ENCODE measurements at places on chromosomes 13 and 19.

- DNase-seq, result no peak
Measured at GRCh38 chr13:73738626-73739025, 395.6 kb downstream of the KLF12 start.

GRCh38 chr13:113976711-113977684, 3.1 kb upstream of the C13orf46 start:
- DNase-seq, result no peak

- no peak for DNase-seq
Measured at GRCh38 chr13:43389573-43389972, 366.2 kb downstream of the DNAJC15 start.

- no peak for DNase-seq
Measured at GRCh38 chr19:58009301-58009665, 6.7 kb upstream of the ZNF606 start.

DNA sequence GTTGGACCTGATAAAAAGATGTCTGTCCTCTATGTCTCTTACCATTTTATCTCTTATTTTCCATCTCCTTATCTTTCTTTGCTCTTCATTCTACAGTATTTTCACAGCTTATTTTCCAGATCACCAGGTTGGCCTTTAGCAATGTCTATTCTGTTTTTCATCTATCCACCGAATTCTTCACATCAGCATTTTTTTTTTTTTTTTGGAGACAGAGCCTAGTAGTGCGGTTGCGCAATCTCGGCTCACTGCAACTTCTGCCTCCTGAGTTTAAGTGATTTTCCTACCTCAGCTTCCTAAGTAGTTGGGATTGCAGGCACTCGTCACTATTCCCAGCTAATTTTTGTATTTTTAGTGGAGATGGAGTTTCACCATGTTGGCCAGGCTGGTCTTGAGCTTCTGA, 49.0 kb downstream of the DNAJC15 start:
- no peak for DNase-seq

DNA sequence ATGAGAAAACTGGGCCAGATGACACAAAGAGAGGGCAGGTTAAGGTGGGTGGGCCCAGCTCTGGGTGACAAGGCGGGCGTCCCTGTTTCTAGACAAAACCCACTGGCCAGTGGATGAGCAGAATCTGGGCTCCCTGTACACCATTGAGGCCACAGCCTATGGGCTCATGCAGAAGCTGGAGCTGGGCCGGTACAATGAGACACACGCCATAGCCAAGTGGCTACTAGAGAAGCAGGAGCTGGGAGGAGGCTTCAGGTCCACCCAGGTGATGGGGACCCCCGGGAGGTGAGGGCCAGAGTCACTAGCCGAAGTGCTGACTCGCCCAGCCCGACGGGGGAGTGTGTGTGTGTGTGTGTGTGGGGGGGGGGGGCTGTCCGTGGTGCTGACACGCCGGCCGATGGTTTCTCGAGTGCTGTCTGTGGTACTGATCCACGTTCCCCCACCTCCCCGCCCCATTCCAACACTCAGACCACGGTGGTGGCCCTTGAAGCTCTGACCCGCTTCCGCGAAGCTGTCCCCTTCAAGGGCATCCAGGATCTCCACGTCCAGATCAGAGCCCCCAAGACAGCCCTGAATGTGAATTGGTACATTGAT, 24.3 kb upstream of the SHFL start:
- DNase-seq, result no peak

GRCh38 chr13:49997955-49998354, 1.1 kb downstream of the TRIM13 start:
- DNase-seq, result no peak

DNA sequence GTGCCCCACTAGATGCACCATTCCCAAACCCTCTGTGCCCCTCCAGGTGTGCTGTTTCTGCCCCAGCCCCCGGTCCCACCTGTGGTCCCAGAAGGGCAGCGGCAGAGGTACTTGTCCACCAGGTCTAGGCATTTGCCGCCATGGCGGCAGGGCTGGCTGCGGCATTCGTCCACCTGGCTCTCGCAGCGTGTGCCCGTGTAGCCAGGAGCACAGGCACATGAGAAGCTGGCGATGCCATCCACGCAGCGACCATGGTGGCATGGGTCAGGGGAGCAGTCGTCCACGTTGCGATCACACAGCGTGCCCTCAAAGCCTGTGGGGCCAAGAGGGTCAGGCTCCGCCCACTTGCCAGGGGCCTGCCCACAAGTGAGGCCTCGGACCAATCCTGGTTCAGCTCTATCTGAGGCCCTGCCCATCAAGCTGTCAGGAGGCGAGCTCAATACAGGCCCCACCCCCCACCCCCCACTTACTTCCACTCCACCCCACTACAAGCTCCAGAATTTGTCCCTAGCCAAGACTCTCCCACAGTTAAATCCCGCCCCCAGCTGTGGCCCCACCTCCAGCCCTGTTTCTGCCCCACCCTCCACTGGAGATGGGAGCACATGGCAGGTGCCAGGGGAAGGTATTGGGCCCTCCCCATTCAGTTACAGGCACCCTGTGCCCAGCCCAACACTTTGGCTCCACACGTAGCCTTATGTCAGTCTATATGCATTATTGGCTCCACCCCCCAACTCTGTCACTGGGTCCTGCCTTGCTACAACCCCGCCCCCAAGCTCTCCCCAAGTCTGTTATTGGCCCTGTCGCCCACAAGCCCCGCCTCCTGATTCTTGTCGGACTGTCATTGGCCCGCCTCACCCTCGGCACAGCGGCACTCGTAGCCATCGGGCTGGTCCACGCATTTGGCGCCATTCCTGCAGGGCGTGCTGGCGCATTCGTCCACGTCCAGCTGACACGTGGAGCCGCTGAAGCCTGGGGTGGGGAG, 13.5 kb downstream of the NOTCH3 start:
- no peak for DNase-seq

Measured in naive B cell (primary cell).